ENCODE measurements at places on chromosomes 16 and 17. TPM values are rescaled to one million over a fixed set of nuclear protein-coding genes. Genes with fewer than 3 reads are reported as not detected.

Gene TMEM106A
- polyA plus RNA-seq: 0.12 TPM

Gene SCARF1
- polyA plus RNA-seq: 0.39 TPM

Gene ST6GALNAC2
- 0.57 TPM for polyA plus RNA-seq

Gene SLC38A8
- 0.08 TPM for polyA plus RNA-seq

Gene C17orf113
- 0.44 TPM for polyA plus RNA-seq

Gene KRTAP9-2
- not detected for polyA plus RNA-seq

Gene RAB26
- 19.5 TPM for polyA plus RNA-seq

Gene CCL14
- polyA plus RNA-seq: not detected

Gene KCNJ2
- polyA plus RNA-seq: 0.21 TPM

Gene HSBP1
- polyA plus RNA-seq: 99.8 TPM

Gene VMO1
- 1.3 TPM for polyA plus RNA-seq

Gene ATP2A1
- polyA plus RNA-seq: 3.0 TPM
